ENCODE measurements at places on chromosomes 13 and 19. TPM values are rescaled to one million over a fixed set of nuclear protein-coding genes. Genes with fewer than 3 reads are reported as not detected.
A peak's percentile ranks its signal among the peaks of the same experiment; 100 is the strongest.

Gene FCGBP
- total RNA-seq = 1.4 TPM

DNA sequence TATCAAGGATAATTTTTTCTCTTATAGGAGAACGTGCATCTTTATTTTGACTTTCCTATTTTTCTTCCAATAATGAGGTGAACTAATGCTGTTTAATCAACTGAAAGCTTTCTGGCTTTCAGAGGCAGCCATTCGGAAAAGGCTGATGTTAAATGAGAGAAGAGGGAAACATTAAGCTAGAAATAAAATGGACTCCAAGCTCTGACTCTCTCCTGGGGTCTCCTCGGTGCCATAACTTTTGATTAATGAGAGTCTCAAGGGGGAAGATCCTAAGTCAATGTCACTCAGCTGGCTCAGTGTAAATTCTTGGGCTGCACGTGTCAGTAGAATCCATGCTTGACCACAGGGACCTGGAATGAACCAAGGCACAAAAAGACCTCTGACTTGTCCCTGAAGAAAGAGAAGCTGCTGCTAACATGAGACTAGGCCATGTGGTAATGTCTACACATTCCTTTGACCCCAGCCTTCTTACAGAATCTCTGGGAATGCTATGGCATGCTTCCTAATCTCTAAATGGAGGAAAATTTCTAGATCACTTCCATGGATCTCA, 152.2 kb upstream of the RFC3 start:
- ATAC-seq = no peak

- peak; percentile 9 for ATAC-seq
These were observed 10.0 kb downstream of the IQCN start for GRCh38 chr19:18264137-18264854.

- ATAC-seq = no peak
These were observed at the start of gene SGCG for GRCh38 chr13:23180711-23181110. SGCG (plus strand) TSS chr13:23180979; CDS start chr13:23203695, 22,716 bp downstream.

DNA sequence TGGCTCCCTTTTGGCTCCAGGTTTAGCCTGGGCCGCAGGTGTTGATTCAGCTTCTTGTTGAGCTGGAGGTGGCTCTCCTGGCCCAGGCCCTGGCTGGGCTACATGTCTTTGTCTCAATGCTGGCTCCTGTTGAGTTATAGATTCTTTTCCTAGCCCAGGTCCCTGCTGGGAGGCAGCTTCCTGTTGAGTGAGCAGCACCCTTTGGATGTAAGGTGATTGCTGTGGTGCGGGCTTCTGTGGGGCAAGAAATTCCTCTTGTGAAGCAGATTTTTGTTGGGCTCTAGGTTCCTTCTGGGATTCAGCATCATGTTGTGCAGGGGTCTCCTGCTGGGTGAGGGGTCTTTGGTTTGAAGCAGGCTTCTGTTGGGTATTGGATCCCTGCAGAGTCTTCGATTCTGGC, 545 bp downstream of the LIPE start:
- no peak for ATAC-seq

- no peak for ATAC-seq
These were observed 43.5 kb upstream of the SHISA2 start for GRCh38 chr13:26095338-26095737.

DNA sequence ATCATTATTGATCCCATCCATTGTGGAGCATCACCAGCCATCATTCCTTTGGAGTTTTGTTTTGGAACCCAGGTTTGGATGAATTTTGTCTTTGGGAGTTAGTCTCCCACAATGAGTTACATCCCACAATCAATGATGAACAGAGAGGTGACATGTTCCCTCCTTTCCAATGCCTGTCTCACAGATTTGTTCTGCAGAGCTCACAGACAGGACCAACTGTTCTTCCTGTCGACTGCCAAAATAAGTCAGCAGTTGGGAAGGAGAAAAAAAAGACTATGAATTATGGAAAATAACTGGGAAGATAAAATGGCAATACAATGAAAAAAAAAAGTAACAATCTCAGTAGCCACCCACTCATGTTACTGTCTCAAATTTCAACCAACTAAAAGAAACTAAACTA, 489.1 kb downstream of the MYO16 start:
- ATAC-seq = no peak

GRCh38 chr13:45063261-45063860, 56.9 kb upstream of the GTF2F2 start:
- no peak for ATAC-seq

Gene ICAM1
- 0.22 TPM for total RNA-seq

DNA sequence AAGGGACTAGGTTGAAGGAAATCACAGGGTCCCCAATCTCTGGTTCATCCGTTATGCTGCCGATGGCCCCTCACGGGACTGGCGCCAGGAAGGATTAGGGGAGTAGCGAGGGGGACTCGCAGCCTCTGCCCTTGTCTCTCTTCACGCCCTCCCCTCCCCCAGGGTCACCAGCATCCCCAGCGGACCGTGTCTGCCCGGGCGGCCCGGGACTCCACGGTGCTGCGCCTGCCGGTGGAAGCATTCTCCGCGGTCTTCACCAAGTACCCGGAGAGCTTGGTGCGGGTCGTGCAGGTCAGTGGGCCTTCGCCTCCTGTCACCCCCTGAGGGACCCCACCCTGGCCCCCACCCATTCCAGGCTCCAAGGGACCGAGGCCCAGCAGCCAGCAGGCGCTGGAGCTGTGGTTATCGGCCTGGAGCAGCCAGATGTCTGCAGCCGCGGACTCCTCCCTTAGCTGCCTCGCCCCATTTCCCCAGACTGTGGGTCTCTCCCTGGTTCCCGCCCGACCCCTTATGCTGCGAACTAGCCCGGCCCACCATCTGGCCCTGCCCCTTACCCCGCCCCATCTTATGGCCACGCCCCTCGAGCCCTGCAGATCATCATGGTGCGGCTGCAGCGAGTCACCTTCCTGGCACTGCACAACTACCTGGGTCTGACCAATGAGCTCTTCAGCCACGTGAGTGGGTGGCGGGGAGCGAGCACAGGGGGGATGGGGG, 5.4 kb downstream of the PNPLA6 start:
- ATAC-seq = peak; percentile 50

Gene PODNL1
- 1.3 TPM for total RNA-seq

GRCh38 chr19:18293642-18294466, 12.4 kb upstream of the JUND start:
- ATAC-seq = no peak

GRCh38 chr13:41065078-41065477, 3.8 kb downstream of the WBP4 start:
- ATAC-seq = no peak

DNA sequence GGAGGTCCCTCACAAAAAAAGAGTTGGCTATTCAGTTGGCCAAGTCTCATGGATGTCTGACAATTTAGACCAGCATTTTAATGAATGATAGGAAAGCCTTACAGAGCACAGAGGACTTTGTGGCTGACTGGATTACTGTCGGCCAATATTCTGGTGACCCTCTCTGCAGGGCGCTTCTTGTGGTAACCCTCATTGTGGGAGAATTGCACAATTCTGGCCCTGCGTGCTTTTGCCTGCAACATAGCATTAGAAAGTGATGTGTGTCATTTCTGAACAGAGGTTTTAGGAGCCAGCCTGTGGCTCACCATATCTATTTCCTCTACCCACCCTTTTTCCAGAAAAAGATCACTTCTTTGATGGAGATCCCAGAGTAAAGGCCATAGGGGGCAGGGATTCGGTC, 71.4 kb downstream of the EFNB2 start:
- no peak for ATAC-seq

DNA sequence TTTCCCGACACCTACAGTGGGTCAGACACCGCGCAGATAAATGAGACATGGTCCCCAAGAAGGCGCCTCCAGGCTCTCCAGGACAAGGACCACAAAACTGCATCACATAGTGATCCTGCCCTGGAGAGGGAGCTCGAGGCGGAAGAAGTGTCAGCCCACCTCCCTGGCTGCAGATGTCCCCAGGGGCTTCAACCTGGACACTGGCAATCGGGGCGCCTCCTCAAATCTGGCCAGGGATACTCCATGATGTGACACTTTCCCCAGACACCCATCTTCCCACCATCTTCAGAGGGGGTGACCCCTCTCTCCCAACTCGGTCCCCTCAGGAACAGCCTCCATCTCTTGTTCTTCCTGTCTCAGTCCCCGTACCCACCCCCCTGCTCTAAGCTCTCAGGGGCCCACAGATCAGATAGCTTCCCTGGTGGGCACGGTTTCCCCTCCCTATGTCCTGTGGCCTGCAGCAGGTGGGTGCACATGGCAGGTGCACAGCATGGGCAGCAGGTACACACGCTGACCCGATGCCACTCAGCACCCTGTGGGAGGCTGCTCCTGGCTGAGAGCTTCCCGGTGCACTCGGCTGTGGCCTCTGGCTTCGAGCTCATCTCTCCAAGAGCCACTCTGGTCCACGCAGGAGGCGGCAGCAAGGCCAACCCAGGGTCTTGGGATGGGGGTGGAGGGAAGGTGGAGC, 61.2 kb downstream of the PEPD start:
- no peak for ATAC-seq

DNA sequence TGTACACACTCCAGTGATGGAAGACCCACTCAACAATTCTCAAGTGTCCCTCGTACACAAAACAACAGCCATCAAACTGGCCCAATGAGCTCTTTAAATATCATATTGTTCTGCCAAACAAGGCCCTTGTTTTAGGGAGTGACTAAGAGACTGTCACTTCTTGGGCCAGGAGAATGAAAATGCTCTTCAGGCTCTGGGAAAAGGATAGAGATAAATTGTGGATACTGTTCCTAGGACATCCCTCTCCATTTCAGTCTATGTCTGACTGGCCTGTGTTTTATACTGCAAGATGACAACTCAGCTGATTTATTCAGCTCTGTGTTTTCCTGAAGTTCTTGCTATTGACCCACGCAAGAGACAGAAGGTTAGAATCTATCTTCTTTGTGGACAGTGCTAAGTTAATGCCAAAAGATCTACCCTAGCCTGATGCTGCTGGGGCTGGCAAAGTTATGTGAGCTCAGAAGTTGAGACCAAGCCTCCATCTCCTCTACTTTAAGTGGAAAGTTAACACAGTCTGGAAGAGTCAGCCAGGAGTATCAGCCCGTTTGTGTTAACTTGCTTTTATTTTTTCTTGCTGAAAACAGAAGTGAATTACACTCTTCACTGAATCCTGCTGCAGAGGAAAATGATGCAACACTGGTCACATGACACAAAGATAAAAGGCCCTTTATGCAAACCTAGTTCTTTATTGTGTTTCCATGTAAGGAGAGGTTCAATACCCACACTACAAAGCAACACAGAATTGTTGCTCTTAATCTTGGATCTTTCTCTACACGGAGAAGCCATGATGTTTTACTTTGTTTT, 14.6 kb downstream of the FRY start:
- ATAC-seq = peak; percentile 84

DNA sequence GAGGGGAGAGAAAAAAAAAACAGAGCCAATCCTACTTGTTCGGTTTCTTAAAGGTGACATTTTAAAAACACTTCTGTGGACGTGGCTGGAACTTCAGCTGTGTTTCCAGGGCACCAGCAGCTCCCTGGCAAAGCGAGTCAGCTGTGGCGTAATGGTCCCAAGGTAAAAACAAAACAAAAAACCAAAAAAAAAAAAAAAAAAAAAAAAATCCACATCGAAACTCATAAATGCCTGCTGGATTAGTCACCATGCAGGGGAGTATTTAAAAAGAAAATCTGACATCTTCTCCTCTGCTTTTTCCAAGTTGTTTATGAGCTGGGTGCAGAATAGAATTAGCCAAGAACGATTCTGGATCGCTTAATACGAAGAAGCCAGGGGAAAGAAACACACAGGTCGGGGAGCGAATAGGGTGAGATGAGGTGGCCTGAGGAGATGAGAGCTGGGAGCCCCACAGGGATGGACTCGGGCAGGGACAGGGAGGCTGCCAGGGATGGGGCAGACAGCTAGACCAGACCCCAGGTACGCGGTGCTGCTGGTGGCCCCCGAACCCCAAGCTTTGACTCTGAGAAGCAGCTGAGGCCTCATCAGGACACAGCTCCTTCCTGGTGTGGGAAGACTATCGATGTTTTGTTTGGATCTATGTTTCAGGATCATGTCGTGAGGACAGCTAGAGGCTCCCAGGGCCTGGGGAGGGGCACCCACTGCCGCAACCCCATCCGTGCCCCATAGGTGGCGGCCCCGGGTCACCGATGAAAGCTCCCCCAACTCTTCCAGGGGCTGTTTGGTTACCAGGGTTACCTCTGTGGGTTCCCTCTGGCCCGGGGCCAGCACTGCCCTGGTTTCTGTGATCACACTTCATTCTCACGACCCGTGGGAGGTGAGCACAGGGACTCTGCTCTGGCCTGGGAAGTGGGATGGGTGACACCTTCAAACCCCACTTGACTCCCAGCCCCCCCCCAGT, 3.1 kb upstream of the CTXN1 start:
- ATAC-seq = no peak

DNA sequence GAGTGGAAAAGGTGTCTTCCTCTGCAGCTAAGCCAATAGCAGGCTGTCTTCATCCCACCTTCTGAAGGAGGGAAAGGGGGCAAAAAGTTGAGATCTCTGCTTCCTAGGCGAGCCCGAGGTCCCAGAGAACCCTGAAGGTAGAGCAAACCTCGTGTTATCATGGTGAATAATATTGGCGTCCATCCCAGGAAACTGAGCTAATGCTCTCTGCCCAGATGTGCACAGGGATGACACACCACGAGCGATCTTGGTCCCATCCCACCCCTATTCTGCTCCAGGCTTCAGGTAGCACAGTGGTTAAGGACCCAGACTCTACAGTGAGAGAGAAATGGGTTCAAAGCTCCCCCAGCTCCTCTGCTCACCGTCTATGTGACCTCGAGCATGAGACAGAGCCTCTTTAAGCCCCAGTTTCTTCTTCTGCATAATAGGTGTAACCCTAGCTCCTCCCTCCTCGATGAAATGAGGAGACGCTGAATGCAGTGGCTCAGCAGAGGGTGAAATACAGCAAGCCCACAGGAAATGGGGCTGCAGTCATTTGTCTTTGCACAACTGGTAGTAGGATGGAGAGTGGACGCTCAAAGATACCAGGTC, 9.9 kb upstream of the CEACAM20 start:
- ATAC-seq = no peak

Gene GNA15
- 0.51 TPM for total RNA-seq

GRCh38 chr19:48303367-48303766, 22.0 kb upstream of the EMP3 start:
- ATAC-seq = no peak

DNA sequence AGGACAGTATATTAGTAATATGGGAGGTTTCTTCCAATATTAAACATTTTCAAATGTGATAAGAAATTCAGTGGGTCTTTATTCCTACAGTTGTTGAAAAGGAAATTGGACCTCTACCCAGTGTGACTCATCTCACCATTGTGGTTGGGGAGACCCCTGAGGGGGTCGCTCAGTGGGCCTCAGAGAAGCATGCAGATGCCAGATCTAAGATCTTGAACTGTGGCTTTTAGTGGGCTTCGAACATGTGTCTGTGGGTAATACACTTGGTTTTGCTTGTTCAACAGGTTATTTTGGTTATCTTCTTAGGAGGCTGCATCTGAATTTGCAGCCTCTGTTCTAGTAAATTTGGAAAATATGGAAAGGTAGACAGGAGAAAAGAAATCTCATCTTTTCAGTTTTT, 132.3 kb downstream of the PCCA start:
- ATAC-seq = no peak

Gene ZNF628
- 1.2 TPM for total RNA-seq

GRCh38 chr13:93220073-93220472, 6.5 kb upstream of the GPC6 start:
- no peak for ATAC-seq

DNA sequence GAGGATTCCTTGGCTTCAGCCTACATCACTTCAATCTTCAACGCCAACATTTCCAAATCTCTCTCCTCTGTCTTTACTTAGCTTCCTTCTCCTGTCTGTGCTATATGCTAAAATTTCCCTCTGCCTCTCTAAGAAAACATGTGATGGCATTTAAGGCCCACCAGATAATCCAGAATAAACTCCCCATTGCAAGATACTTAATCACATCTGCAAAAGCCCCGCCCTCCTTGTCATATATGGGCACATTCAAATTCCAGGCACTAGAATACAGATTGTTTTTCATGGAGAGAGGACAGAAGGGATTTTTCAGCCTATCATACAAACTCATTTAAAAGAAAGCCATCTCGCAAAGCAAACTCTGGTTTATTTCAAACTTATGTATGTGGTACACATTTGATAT, 16.2 kb downstream of the ARGLU1 start:
- ATAC-seq = peak; percentile 26

All from motor neuron (in vitro differentiated cells).